ENCODE measurements at places on chromosomes 11 and 22.

DNA sequence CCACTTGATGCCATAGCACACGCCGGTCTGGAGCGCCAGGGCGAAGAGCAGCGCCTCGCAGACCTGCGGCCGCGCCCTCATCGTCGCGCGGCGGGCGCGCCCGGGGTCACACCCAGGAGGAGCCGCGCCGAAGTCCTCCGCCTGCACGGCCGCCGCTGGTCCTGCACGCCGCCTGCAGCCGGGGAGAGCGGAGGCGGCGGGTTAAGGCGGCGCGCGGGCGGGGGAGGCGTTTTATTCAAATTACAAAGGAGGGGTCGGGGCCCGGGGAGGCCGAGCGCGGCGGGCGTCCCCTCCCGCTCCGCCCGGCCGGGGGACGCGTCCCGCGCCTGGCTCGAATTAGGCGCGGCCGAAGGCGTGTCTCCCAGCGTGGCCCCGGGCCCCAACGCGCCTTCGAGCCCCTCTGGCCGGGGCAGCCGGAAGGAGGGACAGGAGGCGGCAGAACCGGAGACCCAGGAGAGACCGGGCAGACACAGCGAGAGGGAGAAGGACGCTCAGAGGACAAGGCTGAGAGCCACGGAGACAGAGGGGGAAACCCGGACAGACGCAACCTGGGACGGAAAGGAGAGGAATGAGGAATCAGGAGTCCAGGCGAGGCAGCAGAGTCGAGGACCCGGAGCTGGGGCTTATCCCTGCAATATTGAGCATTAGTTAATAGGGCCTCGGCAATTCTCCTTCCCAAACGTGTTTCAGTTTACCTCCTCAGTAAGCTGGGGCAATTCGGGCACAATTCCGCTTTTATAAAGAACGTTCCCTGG is at the start of gene WNT11:
WNT11 (minus strand) TSS at position 176 of the 755 bp plus-strand sequence; CDS start at position 81, 95 bp downstream.
- peak; percentile 23 for DNase-seq

- no peak for DNase-seq
Observed at GRCh38 chr11:14218728-14219127, 140.3 kb downstream of the RRAS2 start.

DNA sequence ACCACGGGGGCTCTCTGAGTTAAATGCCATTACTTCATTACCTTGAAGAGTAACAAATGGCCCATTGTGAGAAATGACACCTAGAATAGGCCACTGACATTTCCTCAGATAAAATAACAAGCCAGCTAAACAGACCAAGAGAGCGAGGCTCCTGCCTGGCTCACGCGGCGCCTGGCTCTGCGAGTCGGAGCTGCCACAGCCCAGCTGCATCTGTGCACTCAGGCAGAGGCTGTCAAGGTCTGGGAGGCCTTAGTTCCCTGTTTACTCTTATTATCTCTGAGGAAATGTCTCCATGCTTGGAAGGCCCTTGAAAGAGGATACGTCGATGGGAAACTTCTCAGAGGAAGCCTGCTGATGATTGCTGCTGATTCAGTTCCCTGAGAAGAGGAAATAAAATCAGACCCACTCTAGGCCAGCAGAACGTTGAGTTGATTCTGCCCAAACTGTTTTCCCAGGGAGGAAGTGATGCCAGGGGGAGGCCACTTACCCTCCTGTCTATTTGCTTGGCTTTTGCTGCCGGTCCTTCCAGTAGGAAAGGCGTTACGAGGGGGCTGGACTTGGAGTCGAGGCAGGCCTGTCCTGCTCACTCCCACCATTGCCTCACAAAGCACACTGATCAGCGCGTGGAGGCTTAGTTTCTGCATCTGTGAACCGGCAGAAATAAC is 208.8 kb downstream of the TBC1D22A start:
- DNase-seq: no peak

GRCh38 chr11:22728600-22729389 is 62.4 kb downstream of the GAS2 start:
- no peak for DNase-seq

GRCh38 chr22:41334951-41335635 is 33.8 kb downstream of the ZC3H7B start:
- no peak for DNase-seq

DNA sequence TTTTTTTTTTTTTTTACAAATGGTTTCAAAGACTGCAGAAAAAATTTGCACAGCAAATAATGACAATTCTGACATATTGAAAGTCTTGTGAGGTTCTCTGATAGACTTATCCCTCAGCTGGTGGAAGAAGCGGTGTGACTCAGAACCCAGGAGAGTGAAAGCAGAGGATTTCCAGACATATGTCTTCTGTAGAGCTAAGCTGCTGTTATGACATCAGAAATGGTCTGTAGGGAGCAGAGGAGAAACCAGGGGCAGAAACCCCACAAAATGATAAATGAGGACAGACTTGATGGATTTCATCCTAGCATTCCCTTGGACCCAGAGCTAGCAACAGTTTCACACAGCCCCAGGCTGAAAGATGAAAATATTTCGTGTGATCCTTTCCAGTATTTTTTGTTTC is 582.6 kb downstream of the METTL15 start:
- no peak for DNase-seq

GRCh38 chr11:120608760-120609211 is 97.2 kb downstream of the GRIK4 start:
- no peak for DNase-seq
